ENCODE measurements at places on chromosomes 11 and 22.

DNA sequence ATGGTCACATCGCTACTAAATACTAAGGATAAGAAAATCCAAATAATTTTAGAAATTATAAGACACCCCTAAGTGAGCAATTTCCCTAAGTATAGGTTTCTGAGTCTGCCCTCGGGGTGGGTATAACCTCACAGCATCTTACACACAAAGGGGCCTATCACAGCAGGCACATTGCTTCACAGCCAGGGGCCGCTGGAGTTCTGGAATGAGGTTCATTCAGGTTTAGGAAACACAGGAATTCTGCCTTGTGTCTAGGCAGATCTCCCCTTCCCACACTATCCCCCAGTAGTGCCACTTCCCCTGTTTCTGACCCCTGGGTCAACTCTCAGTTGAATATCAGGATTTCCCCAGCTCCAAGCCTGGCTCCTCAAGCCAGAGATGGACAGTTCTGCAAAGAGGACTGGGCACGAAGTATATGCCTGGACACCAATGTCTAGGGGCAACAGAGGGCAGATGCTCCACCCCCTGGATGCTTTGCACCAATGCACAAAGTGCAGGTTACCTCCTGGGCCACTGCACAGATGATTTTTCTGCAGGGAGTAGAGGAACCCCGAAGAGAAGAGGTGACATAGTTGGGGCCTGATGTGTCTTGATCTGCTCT is 11.4 kb downstream of the TUBA8 start:
- DNase-seq, result no peak

GRCh38 chr11:6219359-6219758 is 14.0 kb downstream of the C11orf42 start:
- no peak for DNase-seq

DNA sequence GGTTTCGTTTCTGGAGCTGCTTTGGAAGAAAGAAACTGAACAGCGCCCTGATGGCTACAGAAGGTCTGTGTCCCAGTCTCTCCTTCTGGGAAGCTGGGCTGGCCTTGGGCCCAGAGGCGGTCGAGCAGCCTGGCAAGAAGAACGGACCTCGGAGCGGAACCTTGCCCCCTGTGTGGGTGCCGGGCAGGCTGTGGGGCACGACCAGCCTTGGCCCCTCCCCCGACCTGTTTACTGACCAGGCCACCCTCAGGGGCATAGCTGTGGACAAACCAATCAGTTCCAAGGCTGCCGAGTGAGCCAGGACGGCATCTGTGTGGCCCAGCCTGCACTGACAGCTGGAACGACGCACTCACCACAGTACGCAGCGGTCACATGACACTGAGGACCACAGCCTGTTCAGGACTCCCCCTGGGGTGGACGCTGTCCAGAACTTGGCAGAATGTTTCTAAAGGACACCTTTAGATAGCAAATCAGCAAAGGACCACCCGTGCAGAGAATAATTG is 7.2 kb downstream of the PIM3 start:
- DNase-seq, result no peak

DNA sequence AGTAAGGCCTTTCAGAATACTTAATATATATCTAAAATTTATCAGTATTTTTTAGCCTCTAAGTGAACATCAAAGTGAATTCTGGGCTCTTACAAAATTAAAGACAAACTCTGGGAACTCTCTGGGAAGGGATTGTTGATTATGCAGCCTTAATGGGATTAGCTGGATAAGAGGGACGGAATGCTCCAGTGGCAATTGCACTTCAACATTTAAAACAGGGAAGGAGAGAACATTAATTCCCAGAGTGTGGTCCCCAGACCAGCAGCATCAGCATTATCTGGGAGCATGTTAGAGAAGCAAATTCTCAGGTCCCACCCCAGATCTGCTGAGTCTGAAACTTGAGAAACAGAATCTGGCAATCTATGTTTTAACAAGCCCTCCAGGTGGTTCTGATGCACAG is 46.5 kb downstream of the POLD3 start:
- DNase-seq, result no peak

- DNase-seq, result no peak
These were observed 114.9 kb upstream of the ALX4 start for GRCh38 chr11:44424841-44425240.
